ENCODE measurements at places on chromosomes 11 and 22. TPM values are rescaled to one million over a fixed set of nuclear protein-coding genes. Genes with fewer than 3 reads are reported as not detected.

- no peak overlapping the region for H3K4me3 ChIP-seq
- no peak overlapping the region for H3K27ac ChIP-seq
- no peaks in the 10 kb centered on the region for H3K4me1 ChIP-seq
- H3K36me3 ChIP-seq, result no peaks in the 10 kb centered on the region
- DNase-seq, result no peak
Measured at GRCh38 chr11:122342089-122342744, 226.2 kb upstream of the BLID start.

DNA sequence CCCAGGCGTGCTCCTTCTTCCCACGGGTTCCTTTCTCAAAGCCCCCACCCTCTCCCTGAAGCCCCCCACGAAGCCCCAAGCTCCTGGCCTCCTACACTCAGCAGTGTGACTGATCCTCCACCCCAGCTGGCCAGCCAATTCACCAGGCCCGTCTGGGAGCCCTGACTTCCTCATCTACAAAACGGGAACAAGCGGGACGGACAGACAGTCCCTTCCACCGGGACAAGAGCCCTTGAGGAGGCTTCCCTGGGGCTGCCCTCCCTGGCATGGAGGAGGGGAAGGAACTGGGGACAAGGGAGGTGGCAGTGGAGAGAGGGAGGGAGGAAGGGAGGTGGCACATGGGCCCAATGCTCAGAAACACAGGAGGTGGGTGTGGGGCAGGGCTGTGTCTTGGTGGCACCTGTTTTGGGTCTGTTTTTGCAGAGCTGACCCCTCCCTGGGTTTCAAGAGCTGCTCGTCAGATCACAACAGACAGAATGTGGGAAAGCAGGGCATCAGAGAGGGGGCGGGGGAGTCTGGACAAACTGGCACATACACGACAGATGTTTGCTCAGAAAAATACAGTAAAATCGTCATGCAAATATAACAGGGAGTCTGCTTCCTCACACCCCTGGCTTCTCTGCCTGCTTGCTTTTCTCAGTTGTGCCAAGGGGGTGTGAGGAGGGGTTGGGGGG, 56.8 kb downstream of the ELFN2 start:
- peak overlapping the region; percentile 25 for H3K4me3 ChIP-seq
- peak; percentile 53 for DNase-seq
- no peaks in the 10 kb centered on the region for H3K36me3 ChIP-seq
- H3K27ac ChIP-seq, result peak overlapping the region; percentile 50
- peaks cover 42% of the 10 kb centered on the region for H3K4me1 ChIP-seq
- H3K27me3 ChIP-seq, result no peaks in the 10 kb centered on the region

GRCh38 chr11:66915046-66915832, 42.9 kb downstream of the PC start:
- H3K4me1 ChIP-seq, result no peaks in the 10 kb centered on the region
- no peak overlapping the region for H3K4me3 ChIP-seq
- DNase-seq, result no peak
- H3K27me3 ChIP-seq, result no peaks in the 10 kb centered on the region

DNA sequence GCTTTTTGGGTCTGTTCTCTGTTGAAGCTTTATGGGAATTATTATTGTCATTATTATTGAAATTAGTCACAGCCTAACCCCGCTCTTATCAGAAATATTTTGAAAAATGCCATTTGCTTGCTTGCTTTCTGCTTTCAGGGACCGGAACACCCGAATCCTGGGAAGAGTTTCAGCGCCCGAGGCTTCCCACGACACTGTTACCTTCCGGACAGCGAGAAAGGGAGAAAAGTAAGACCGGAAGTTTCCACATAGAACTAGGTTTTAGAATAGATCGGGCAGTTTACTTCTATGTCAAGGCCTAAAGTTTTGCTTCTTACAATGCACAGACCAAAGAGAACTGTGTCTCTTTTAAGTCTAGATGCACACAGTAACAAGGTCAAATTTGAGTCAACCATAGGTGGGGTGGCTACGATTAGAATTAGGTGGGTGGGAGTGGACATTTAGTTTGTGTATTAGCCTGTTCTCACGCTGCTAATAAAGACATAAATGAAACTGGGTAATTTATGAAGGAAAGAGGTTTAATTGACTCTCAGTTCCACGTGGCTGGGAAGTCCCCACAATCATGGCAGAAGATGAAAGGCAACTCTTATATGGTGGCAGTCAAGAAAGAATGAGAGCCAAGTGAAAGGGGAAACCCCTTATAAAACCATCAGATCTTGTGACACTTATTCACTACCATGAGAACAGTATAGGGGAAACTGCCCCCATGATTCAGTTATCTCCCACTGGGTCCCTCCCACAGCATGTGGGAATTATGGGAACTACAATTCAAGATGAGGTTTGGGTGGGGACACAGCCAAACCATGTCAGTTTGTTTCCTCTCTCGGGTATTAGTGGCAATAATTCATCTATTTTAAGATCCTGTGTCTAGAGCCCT, 12.9 kb downstream of the MPEG1 start:
- no peaks in the 10 kb centered on the region for H3K36me3 ChIP-seq
- no peak overlapping the region for H3K27ac ChIP-seq
- DNase-seq, result no peak
- H3K27me3 ChIP-seq, result no peaks in the 10 kb centered on the region
- no peak overlapping the region for H3K4me3 ChIP-seq

- peak; percentile 67 for DNase-seq
- H3K27me3 ChIP-seq, result no peaks in the 10 kb centered on the region
- H3K4me1 ChIP-seq, result no peaks in the 10 kb centered on the region
- H3K36me3 ChIP-seq, result no peaks in the 10 kb centered on the region
Measured at GRCh38 chr22:38513063-38513462, 7.0 kb upstream of the DDX17 start.

DNA sequence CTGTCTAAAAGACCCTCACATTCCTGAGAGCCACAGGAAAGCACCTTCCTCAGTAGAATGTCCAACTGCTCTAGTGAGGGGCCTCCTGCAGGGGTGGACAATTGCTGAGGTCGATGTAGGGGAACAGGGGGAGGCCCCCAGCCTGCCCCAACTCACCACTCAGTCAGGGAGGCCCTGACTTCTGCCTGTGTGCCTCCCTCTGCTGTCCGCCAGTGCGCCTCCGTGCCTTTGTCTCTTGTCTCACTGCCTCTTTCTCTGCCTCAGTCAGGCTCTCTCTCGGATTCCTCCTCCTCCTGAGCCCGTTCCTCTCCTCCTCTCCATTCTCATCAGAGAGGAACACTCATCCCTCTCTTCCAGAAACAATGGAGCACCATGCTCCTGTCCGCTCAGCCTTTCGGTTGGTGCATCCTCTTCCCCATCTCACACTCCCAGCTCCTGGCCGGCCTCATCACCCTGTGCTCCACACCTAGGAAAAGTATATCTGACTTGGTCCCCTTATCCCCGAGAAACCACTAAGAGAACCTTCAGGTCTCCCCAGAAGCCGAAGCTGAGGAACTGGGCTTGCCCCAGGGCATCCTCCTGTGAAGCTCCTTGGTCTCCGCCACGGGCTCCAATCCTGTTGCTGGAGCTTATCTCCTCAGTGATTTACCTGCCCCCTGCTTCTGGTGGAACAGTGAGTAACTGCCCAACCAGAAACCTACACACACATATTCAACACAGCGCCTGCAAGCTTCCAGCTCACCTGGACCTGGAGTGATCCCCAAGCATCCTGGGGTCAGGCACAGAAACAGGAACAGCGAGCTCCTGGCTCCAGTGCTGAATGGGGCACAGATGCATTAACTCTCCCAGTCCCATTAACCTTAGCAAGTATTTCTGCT, 2.3 kb downstream of the B3GAT1 start:
- H3K4me1 ChIP-seq, result no peaks in the 10 kb centered on the region
- no peaks in the 10 kb centered on the region for H3K36me3 ChIP-seq
- no peak for DNase-seq
- H3K27ac ChIP-seq, result no peak overlapping the region

GRCh38 chr22:45577746-45578523, 75.3 kb downstream of the FBLN1 start:
- H3K27me3 ChIP-seq, result no peaks in the 10 kb centered on the region
- peaks cover 16% of the 10 kb centered on the region for H3K4me1 ChIP-seq
- no peak overlapping the region for H3K27ac ChIP-seq
- DNase-seq, result peak; percentile 91
- H3K4me3 ChIP-seq, result no peak overlapping the region
- H3K36me3 ChIP-seq, result no peaks in the 10 kb centered on the region

DNA sequence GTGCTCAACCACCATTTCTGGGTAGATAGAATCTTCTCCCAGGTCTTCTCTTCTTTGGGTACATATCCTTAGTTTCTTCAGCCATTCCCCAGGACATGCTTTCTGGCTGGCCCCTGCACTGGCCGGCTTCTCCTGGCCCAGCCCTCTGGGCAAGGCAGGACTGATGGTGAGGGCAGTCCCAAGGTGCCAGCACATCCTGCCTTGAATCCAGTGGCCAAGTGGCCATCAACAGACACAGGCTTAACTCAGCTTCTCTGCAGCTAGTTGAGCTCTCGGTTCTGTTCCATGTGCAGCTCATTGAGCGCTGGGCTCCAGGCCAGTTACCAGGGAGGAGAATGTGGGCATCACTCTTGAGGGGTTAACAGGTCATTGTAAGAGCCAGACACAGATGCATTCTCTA, 17.6 kb downstream of the SMIM38 start:
- H3K4me3 ChIP-seq, result no peak overlapping the region
- DNase-seq, result no peak
- H3K27me3 ChIP-seq, result no peaks in the 10 kb centered on the region
- H3K27ac ChIP-seq, result no peak overlapping the region
- H3K4me1 ChIP-seq, result no peaks in the 10 kb centered on the region

GRCh38 chr11:22749536-22749935, 80.1 kb downstream of the SVIP start:
- H3K4me1 ChIP-seq, result no peaks in the 10 kb centered on the region
- H3K27ac ChIP-seq, result no peak overlapping the region
- no peaks in the 10 kb centered on the region for H3K27me3 ChIP-seq
- DNase-seq, result no peak

DNA sequence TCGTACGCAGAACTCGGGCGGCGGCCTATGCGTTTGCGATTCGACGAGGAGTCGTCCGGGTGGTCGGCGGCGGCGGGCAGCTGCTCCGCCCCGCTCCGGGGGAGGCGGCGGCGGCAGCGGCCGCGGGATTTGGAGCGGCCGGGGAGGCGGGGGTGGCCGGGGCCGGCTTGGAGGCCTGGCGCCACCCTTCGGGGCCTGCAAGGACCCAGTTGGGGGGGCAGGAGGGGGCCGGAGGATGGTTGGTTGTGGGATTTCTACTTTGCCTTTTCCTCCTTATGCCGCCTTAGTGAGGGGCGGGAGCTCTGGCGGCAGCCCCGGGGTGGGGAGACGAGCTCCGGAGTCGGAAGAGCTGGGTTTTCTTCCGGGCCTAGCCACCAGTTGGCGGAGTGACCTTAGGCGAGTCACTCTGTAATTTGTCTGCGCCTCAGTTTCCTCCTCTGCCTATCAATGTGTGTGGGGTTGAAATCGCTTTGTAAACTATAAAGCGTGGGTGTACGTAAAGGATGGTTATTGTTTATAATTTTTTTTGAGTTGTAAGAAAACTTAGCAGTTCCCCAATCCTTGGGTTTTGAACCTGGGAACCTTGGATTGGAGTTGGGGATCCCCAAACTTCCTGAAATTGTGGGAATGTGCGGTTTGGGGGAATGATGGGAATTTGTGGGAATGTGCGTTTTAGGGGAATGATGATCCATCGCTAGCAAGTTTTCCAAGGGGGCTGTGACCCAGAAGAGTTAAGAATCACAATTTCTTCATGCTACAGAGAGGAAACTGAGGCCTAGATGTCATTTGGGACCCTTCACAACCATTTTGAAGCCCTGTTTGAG, 679 bp downstream of the TUG1 start:
- peaks cover 44% of the 10 kb centered on the region for H3K4me1 ChIP-seq
- peak; percentile 86 for DNase-seq

GRCh38 chr22:35170716-35171697, 86.3 kb upstream of the HMGXB4 start:
- no peak for DNase-seq
- no peak overlapping the region for H3K27ac ChIP-seq
- peaks cover 10% of the 10 kb centered on the region for H3K36me3 ChIP-seq
- H3K4me1 ChIP-seq, result peaks cover 19% of the 10 kb centered on the region
- no peak overlapping the region for H3K4me3 ChIP-seq

GRCh38 chr11:118263695-118264568, at the start of gene MPZL2:
Gene MPZL2, minus strand, starts transcription at chr11:118264297. Its CDS starts 144 bp downstream, at chr11:118264153.
- H3K4me1 ChIP-seq, result peaks cover 14% of the 10 kb centered on the region
- H3K27ac ChIP-seq, result no peak within 1 kb of the TSS
- no peak for DNase-seq
- H3K36me3 ChIP-seq, result no peaks in the 10 kb centered on the region

DNA sequence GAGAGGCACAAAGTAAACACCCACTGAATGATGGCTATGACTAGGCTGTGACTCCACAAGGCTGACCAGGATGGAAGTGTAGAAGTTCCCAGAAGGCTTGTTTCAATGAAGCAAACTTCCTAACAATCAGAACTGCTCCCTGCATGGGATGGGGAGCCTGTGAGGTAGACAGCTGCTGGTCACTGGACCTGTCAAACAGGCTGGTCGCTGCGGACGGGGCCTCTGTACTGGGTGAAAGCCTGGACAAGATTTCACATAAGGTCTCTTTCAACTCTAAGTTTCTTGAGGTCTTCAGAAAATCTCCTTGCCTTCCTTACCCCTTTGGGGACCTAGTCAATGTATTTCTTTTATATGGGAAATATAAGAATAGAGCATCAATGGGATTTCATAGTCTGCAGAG, 438.2 kb downstream of the BUD13 start:
- no peak overlapping the region for H3K27ac ChIP-seq
- no peak overlapping the region for H3K4me3 ChIP-seq
- DNase-seq, result no peak
- H3K27me3 ChIP-seq, result no peaks in the 10 kb centered on the region

DNA sequence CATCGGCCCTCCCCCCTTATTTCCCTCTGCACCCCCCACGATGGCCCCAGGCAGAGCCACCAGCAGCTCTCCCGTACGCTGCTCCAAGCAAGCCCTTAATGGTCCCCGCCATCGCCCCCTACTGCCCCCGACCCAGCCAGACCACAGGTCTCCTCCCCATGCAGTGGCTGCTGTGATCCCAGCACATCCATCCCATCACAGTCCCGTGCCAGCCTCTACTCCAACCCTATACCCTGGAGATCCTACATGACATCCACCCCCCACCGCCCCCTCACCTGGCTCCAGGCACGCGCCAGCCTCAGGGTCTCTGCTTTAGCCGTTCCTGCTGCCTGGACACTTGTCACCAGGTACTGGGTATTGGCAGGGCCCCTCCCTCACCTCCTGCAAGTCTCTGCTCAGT, 85.8 kb upstream of the RTL6 start:
- no peaks in the 10 kb centered on the region for H3K27me3 ChIP-seq
- DNase-seq, result no peak
- H3K4me1 ChIP-seq, result no peaks in the 10 kb centered on the region
- H3K27ac ChIP-seq, result no peak overlapping the region

- no peak overlapping the region for H3K4me3 ChIP-seq
- H3K4me1 ChIP-seq, result no peaks in the 10 kb centered on the region
- H3K27ac ChIP-seq, result no peak overlapping the region
- DNase-seq, result no peak
Measured at GRCh38 chr22:46373921-46374662, 38.6 kb downstream of the TRMU start.

Gene CENPM
- total RNA-seq, result 108 TPM

Gene OR52I2
- not detected for total RNA-seq

Gene SPTBN2
- total RNA-seq, result 72.0 TPM

Gene OR10A4
- total RNA-seq, result not detected

Gene MOGAT2
- not detected for total RNA-seq

Gene PKP3
- 0.76 TPM for total RNA-seq

All from Karpas-422 (cell line).